ENCODE measurements at places on chromosomes 1 and 21. TPM values are rescaled to one million over a fixed set of nuclear protein-coding genes. Genes with fewer than 3 reads are reported as not detected.

Gene SSR2
- 340 TPM for total RNA-seq

Gene CCDC24
- total RNA-seq: 4.2 TPM

Gene BCAR3
- total RNA-seq: 19.9 TPM

Gene RAB42
- not detected for total RNA-seq

Gene CAPN8
- 0.13 TPM for total RNA-seq

Gene HUNK
- 19.3 TPM for total RNA-seq

Gene TNFRSF4
- 0.80 TPM for total RNA-seq

Gene LCE1A
- total RNA-seq: not detected

Gene HAO2
- not detected for total RNA-seq

- peaks cover 6% of the 10 kb centered on the region for H3K4me1 ChIP-seq
- peaks cover 11% of the 10 kb centered on the region for H3K36me3 ChIP-seq
- DNase-seq: no peak
- no peaks in the 10 kb centered on the region for H3K27me3 ChIP-seq
- no peak overlapping the region for H3K27ac ChIP-seq
Observed at GRCh38 chr1:45557422-45557944, 6.9 kb downstream of the AKR1A1 start.

DNA sequence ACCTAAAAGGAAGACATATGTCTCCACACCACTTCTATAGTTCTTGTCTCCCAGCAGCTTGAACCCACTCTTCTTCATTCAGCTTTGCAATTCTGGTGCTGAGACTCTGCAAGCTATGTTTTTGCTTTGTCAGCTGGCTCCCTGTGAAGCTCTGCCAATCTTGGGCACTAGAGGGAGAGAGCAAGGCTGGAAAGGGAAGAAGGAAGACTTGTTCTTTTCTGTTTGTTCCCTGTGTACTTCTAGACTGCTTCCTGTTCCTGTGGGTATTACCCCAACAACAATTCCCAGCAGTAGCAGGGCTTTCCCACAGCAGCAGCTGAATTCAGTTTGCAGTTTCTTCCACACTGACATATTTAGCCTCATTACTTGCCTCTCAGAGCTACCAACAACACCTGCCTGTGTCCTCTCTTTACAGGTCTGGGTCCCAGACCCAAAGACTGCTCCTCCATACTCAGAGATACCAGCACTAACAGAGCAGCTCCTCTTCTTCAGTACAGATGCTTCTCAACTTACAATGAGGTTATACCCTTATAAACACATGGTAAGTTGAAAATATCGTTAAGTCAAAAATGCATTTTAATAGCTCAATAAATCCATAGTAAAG, 275.2 kb upstream of the NEGR1 start:
- H3K27me3 ChIP-seq: no peaks in the 10 kb centered on the region
- peak; percentile 35 for DNase-seq
- H3K4me1 ChIP-seq: peaks cover 16% of the 10 kb centered on the region
- H3K27ac ChIP-seq: peak overlapping the region; percentile 96
- no peaks in the 10 kb centered on the region for H3K36me3 ChIP-seq
- no peak overlapping the region for H3K4me3 ChIP-seq

DNA sequence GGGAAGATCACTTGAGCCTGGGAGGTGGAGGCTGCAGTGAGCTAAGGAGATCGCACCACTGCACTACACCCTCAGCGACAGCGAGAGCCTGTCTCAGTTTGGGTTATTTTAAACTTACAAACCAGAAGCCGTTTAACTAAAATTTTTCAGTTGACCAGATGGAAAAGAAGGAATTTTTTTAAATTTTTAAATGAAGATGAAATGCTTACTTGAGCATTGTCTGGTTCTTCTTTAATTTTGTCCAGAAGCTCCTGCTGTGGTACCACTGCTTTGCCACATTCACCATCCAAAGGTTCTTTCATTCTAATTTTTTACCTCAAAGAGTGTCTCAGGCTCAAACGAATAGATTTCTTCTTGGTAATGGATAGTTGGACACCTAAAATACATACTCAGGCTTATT, 1.4 kb downstream of the ZMYM6 start:
- no peak for DNase-seq
- H3K27me3 ChIP-seq: peaks cover 4% of the 10 kb centered on the region
- H3K4me1 ChIP-seq: peaks cover 11% of the 10 kb centered on the region
- H3K27ac ChIP-seq: no peak overlapping the region

- H3K4me1 ChIP-seq: peaks cover 7% of the 10 kb centered on the region
- peak overlapping the region; percentile 56 for H3K4me3 ChIP-seq
- H3K27me3 ChIP-seq: peaks cover 7% of the 10 kb centered on the region
- H3K27ac ChIP-seq: no peak overlapping the region
- no peak for DNase-seq
Observed at GRCh38 chr21:42561762-42562650, 48.4 kb downstream of the SLC37A1 start.

DNA sequence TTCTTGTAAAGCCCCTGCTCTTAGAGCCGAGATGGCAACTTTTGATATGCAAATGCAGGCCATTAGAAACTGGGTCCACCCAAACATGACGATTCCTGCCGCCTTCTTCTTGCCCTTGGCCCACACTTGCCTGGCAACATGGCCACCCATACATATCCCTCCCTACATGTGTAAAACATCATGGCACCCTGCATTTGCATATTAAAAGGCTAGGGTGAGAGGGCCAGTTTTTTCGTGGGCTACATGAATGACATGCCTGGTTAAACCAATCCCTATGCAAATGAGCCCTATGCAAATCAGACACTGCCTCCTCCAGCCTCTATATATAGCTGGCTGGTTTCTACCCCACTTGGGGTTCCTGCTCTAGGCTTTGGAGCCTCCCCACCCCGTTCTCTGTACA, 18.8 kb downstream of the PLA2G2A start:
- no peaks in the 10 kb centered on the region for H3K27me3 ChIP-seq
- DNase-seq: no peak
- no peak overlapping the region for H3K27ac ChIP-seq
- no peak overlapping the region for H3K4me3 ChIP-seq
- H3K4me1 ChIP-seq: no peaks in the 10 kb centered on the region
- H3K36me3 ChIP-seq: peaks cover under 1% of the 10 kb centered on the region

DNA sequence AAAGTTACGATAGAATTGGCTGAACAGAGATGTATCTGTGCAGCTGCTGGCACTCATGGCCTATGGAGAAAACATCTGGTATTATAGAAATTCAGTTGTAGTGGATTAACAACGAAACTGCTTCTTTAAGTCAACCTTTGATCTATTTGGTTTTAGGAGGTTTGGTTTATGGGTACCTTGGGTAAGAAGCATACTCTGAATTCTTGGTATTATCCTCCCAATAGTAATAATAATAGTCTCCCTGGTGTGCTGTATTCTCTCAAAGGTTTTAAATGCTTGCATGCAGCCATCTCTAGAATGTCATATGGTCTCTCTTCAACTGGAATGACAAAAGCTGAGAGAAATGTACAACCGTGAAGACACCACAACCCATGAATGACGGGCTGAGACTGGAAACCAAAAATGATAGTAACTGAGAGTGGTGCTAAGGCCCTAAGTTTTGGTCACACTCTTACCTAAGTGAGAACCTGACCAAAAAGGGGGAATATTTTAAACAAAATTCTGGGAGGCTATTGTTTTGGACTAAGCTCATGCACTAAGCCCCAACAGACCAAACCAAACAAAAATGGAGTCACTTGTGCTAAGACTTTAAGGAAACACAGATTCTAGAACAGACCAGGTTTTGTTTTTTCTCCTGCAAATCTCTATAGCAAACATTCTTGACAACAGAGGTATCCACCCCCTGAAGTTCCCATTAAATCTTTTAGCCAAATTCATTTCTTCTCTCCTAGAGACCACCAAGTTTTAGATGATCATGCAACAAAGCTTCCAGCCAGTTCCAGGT, 17.6 kb upstream of the TMEM61 start:
- no peak overlapping the region for H3K4me3 ChIP-seq
- no peak for DNase-seq
- no peaks in the 10 kb centered on the region for H3K36me3 ChIP-seq
- peaks cover 5% of the 10 kb centered on the region for H3K27me3 ChIP-seq
- H3K4me1 ChIP-seq: no peaks in the 10 kb centered on the region

GRCh38 chr1:46298387-46298786, 5.0 kb downstream of the LRRC41 start:
- H3K27ac ChIP-seq: no peak overlapping the region
- H3K4me1 ChIP-seq: peaks cover 14% of the 10 kb centered on the region
- DNase-seq: no peak
- peaks cover 22% of the 10 kb centered on the region for H3K36me3 ChIP-seq
- H3K27me3 ChIP-seq: peaks cover 2% of the 10 kb centered on the region

- no peak for DNase-seq
- H3K27ac ChIP-seq: no peak overlapping the region
- H3K4me3 ChIP-seq: no peak overlapping the region
- H3K4me1 ChIP-seq: no peaks in the 10 kb centered on the region
- no peaks in the 10 kb centered on the region for H3K36me3 ChIP-seq
Observed at GRCh38 chr1:16042096-16042495, 1.5 kb upstream of the CLCNKB start.

DNA sequence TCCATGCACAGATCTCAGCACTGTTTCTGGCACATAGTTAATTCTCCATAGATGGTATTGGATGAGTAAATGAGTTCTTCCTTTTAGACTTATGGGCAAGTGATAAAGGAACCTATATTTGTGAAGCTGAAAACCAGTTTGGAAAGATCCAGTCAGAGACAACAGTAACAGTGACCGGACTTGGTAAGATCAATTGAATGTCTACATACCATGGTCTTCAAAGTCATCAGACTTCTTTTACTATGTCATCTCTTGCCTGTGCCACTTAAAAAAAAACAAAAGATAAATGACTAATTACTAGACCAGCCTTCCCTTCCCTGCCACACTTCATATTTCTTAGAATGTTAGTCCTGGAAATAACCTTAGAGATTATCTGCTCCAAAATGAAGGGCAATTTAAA, 246.7 kb downstream of the HMCN1 start:
- no peak overlapping the region for H3K27ac ChIP-seq
- H3K4me1 ChIP-seq: no peaks in the 10 kb centered on the region
- H3K4me3 ChIP-seq: no peak overlapping the region
- no peak for DNase-seq
- H3K27me3 ChIP-seq: no peaks in the 10 kb centered on the region
